ENCODE measurements at places on chromosomes 11 and 22. TPM values are rescaled to one million over a fixed set of nuclear protein-coding genes. Genes with fewer than 3 reads are reported as not detected.

The MRGPRX3 gene
- total RNA-seq: not detected

- DNase-seq: no peak
Measured at GRCh38 chr11:125223901-125224361, 59.4 kb downstream of the PKNOX2 start.

DNA sequence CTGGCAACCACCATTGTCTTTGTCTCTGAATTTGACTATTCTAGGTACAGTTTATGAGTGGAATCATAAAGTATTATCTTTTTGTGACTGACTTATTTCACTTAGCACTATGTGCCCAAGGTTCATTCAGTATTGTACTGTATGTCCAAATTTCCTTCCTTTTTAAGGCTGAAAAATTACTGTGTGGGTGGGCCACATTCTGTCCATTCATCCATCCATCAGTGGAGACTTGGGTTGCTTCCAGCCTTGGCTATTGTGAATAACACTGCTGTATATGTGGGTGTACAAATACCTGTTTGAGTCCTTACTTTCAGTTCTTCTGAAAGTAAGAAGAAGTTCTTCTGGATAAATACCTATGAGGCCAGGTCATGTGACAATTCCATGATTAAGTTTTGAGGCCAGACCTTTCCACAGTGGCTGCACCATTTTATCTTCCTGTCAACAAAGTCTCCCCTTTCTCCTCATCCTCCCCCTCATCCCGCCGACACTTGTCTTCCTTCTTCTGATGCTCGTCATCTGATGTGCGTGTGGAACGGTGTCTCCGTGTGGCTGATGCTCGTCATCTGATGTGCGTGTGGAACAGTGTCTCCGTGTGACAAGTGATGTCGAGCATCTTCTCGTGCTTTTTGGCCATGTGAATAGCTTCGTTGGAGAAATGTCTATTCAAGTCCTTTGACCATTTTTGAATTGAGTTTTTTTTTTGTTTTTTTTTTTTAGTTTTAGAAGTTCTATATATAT is 49.5 kb downstream of the SBF1 start:
- DNase-seq: no peak

GRCh38 chr11:83502041-83502440 is 215.9 kb upstream of the CCDC90B start:
- no peak for DNase-seq

- DNase-seq: no peak
Measured at GRCh38 chr11:36186340-36187175, 102.7 kb downstream of the COMMD9 start.

- DNase-seq: no peak
Measured at GRCh38 chr11:9039198-9039597, 35.4 kb upstream of the NRIP3 start.

DNA sequence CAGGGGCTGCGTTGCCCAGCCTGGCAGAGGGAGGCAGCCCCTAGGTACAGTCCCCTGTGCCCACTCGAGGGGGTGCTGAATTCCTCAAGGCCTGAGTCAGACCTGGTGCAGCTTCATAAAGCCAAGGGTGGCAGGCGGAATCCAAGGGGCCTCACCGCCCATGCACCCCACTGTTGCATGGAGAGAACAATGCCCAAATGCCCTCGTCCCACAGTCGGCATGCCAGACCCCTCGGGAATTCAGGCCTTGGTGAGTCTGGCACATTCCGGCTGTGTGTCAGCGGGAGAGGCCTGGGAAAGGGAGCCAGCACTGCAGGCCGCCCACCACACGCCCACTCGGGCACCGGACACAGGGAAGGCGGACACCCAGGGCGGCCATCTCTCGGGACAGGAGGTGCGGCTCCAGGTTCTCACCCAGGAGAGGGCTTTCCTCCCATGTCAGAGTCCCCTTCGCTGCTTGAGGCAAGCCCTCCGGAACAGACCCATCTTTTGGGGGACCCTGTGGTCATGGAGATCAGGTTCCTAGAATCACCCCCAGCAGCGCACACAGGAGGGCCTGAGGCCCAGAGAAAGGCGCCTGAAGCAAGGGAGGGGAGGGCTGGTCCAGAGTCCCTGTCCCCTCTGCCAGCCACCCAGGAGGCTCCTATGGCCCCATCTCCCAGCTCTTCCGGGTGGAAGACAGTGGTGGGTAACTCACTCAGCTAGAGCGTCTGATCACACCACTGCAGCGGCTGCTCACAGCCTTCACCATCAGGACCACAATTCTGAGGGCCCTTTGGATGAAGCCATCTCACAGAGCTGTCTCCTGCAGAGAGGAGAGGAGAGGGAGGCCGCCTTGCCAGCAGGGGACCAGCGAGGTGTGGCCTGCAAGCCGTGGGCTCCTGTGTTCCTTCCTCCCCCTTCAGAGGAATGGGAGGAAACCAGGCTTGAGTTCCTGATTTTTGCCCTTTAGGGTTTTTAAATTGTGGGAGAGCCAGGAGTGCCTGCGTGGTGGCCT is 31.6 kb upstream of the KCNQ1OT1 start:
- DNase-seq: no peak

DNA sequence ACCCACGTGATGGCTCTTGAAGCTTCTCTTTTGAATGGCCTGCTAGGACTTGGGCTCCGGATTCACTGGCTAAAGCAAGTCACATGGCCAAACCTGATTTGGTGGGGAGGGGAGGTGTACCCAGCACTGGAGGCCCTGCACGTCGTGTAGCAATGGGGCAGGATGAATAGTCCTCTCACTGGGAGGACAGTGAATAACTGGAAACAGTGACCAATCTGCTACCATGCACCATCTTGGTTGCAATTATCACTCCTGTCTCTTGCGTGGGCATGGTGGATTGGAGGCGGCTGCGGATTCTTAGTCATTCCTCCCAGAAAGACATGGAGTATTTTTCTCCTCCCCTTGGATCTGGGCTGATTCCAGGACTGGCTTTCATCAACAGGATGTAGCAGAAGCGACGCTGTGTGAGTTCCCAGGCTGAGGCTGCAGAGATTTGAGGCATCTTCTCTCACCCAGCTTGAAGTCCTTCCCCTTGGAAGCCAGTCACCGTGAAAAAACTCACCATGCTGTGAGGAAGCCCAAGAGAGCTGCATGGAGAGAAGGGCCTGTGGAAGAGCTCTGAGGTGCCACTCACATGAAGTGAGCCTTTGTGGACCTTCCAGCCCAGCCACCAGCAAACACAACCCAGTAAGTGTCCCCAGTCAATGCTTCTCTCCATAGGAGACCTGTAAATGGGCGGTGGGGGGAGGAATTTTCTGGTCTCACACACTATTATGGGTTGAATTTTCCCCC is 70.4 kb downstream of the IGLL1 start:
- no peak for DNase-seq

- no peak for DNase-seq
Measured at GRCh38 chr11:114082415-114082748, 22.9 kb downstream of the ZBTB16 start.

- DNase-seq: peak; percentile 74
Measured at GRCh38 chr11:128686021-128686741, 7.7 kb upstream of the FLI1 start.

GRCh38 chr11:113114705-113115027 is 153.4 kb downstream of the NCAM1 start:
- no peak for DNase-seq

DNA sequence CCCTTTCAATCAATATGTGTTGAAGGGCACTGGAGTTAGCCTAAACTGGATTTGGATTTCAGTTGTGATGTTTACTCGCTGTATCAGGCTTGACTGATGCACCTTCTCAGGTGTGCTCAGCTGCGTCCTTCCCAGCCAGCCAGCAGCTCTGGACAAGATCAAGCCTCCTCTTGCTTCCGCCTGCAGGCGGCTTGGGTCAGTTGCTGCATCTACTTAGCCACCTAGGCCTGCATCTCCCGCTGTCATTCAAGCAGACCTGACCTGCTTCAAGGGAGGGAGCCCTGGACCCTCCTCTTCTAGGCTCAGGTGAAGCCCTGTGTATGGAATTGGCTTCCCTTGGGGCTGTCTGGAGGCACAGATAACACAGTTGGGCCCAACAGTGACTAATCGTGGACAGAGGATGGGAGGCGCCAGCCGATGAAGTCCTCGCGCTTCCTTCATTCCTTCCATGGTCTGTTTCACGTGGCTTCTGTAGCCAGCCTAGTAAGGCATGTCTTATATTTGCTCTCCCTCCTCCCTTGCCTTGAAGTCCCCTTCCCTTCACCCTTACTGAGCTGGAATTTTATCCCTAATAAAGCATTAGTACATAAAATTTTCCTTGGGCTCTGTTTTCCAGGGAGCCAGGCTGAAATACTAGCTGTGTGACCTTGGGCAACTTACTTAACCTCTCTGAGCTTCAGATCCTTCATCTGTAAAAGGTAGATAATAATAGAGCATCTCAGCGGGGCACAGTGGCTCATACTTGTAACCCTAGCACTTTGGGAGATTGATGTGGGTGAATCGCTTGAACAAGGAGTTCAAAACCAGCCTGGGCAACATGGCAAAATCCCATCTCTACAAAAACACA is 2.1 kb upstream of the LHFPL7 start:
- DNase-seq: peak; percentile 58
